Activated naive CD8-positive, alpha-beta T cell treated with anti-CD3 and anti-CD28 coated beads, Interleukin-2, amount 10 ng/mL, durations not matched to agents 7 days and 5 days (primary cell): ENCODE measurements at places on chromosomes 6 and 20. TPM values are rescaled to one million over a fixed set of nuclear protein-coding genes. Genes with fewer than 3 reads are reported as not detected.

Gene SLC17A3
- total RNA-seq: 0.28 TPM

Gene PCK1
- not detected for total RNA-seq

DNA sequence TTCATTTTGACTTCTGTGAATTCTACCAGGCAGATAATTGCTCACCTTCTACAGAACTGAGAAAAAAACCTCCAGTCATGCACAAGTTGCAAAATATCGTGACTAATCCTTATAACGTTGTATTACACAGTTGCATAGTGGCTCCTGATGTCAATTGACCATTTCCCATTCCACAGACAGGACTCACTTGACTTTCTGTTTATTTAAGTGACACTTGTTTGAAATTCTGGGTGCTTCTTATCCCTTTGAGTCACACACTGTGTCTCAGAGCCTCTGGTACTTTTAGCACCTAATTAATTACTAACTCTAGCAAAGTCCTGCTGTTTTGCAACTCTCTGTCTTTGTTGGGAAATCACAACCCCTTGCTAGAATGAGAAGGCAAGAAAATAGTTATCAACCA is 16.2 kb upstream of the RSPO3 start:
- H3K36me3 ChIP-seq: no peaks in the 10 kb centered on the region
- H3K4me1 ChIP-seq: no peaks in the 10 kb centered on the region
- H3K27ac ChIP-seq: no peak overlapping the region
- peaks cover 5% of the 10 kb centered on the region for H3K27me3 ChIP-seq
- no peak overlapping the region for H3K4me3 ChIP-seq

GRCh38 chr20:58327211-58327610 is 17.7 kb downstream of the RAB22A start:
- H3K36me3 ChIP-seq: peaks cover 23% of the 10 kb centered on the region
- H3K27ac ChIP-seq: no peak overlapping the region
- H3K4me1 ChIP-seq: peaks cover 15% of the 10 kb centered on the region
- no peak for DNase-seq
